ENCODE measurements at places on chromosomes 2 and 18.

- no peak for DNase-seq
Observed at GRCh38 chr2:102258386-102259074, 52.8 kb upstream of the IL1RL1 start.

DNA sequence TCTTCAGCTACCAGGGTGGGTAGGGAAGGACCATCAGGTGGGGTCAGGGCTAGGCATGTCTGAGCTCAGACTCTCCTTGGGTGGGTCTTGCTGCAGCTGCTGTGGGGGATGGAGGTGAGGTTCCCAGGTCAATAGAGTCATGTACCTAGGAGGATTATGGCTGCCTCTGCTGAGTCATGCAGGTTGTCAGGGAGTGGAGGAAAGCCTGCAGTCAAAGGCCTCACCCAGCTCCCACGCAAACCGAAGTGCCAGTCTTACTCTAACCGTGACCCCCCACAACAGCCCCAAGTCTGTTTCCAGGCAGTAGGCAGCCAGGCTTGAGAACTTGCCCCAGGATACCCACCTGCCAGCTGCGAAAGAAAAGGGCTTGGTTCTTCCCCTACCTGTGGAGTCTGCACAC, 113.6 kb upstream of the GALNT5 start:
- no peak for DNase-seq

GRCh38 chr2:132949108-132949507, 279.1 kb upstream of the LYPD1 start:
- DNase-seq: no peak

DNA sequence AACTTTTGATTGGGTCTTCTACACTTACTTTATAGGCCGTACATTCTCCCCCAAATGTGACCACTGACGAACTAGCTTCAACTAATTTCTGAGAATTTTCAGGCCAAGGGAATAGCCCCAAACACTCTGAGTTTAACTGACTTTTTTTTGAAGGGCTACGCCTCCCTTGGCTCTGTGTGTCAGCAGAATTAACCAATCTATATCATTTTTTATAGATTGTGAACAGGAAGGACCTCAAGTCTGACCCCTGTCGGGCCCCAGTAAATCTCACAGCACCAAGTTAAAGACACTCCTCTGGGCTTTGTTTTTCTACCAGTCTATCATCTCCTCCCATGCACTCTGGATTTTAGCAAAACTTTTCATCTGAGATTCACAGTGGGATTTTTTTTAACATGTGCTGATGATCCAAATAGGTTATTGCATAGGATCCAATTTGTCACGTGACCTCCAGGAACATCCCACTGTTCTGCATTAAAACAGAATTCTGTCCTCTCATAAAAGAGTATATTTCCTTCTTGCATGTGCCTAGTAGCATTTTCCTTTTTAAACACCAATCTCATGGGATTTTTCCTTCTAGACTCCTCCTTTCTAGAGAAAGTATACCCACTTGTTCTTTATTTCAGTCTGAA, 307.1 kb downstream of the OSR1 start:
- DNase-seq: no peak

- DNase-seq: no peak
Observed at GRCh38 chr2:46320141-46320567, 22.9 kb downstream of the EPAS1 start.

- no peak for DNase-seq
Observed at GRCh38 chr2:106812383-106812782, 73.6 kb downstream of the ST6GAL2 start.

- DNase-seq: peak; percentile 56
Observed at GRCh38 chr2:219175928-219176817, 552 bp downstream of the CNPPD1 start.

DNA sequence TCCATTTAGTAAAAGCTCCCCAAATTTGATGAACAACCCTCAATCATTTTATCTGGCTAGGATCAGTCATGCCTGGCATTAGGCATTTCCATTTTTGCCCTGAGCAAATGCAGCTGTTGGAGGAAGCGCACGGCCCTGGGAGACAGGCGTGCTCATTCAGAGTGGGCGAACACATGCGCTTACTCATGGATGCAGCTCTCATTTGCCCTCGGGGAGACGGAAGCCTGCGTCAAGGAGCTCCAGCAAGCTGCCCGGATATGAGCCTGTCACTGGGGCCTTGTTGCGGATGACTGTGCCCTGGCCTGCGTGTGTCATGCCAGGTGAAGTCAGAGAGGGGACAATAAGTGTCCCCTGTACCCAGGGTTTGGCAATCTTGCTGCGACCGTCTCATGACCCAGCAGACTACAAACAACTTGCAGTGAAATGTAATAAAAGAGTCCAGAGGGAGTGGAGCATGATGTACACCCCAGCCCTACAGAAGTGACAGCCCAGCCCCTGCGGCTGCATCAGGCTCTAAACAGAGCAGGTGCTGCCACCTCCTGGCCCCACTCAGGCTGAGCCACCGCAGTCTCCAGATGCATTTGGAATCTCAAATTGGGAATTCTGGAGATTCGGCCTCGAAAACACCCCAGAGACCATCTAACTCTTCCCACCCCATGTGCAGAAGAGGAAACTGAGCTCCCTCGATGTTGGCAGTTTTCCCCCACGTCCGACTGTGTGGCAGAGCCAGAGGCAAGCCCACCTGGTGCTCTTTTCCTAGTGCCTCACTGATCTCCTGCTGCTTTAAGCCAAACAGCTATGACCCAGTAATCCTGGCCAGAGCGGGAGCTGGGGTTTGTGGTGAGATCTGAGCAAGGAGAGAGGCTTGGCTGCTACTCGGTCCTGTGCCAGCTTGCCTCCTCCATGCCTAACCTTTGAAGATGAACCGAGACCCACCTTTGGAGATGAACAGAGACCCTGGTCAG, 105.0 kb upstream of the ALK start:
- DNase-seq: peak; percentile 80

GRCh38 chr2:174493549-174494331, 6.9 kb upstream of the GPR155 start:
- no peak for DNase-seq

- no peak for DNase-seq
Observed at GRCh38 chr2:216877085-216877484, 17.2 kb upstream of the TNP1 start.

DNA sequence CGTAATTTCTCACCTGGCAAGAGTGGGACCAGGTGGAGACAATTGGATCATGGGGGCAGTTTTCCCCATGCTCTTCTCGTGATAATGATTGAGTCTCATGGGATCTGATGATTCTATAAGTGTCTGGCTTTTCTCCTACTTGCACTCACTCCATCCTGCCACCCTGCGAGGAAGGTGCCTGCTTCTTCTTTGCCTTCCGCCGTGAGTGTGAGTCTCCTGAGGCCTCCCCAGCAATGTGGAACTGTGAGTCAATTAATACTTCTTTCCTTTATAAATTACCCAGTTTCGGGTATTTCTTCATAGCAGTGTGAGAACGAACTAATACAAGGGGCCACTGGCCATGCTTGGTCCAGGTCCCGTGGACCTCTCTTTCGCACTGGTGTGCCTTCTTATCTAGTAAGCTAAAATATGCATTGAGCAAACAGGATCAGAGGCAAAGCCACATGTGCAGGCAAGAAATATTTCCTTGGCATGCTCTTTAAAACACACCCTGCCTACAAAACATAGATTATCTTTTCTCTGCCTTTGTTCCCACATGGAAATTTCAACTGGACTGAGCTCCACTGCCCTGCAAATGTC, 821.1 kb downstream of the TRIB2 start:
- DNase-seq: no peak

DNA sequence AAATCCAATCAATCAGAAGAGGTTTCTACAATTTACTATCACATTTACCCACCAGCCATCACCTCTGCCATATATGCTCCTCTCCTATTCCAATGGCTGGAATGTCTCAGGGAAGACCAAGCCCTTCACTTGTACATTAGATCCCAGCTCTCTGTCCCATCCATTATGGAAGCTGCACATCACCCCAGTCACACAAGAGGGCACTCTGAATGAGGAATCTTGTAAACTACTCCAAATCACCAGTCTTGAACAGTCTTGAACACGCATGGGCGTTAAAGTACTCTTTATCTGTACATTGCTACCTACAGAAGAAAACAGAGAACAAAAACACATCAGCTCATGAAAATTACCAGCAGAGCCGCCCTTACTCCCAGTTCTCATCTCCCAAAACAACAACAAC, 38.7 kb downstream of the ZC3H8 start:
- DNase-seq: peak; percentile 12

DNA sequence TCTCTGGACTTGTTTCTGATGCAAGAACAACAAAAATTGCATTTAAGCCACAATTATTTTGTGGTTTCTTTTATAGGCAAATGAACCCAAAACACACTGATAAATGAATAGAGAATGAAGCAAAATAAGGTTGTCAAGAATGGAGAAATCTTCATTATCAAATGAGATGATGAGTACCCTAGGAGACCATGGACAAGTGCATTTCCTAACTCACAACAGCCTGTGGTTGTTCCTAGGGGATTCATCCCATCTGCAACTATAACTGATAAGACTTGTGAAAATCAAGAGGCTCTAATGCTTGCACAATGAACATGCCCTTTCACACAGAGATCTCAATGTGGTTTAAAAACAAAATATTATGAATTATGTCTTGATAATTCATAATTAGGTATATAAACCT, 159.9 kb downstream of the PDE1A start:
- DNase-seq: no peak

DNA sequence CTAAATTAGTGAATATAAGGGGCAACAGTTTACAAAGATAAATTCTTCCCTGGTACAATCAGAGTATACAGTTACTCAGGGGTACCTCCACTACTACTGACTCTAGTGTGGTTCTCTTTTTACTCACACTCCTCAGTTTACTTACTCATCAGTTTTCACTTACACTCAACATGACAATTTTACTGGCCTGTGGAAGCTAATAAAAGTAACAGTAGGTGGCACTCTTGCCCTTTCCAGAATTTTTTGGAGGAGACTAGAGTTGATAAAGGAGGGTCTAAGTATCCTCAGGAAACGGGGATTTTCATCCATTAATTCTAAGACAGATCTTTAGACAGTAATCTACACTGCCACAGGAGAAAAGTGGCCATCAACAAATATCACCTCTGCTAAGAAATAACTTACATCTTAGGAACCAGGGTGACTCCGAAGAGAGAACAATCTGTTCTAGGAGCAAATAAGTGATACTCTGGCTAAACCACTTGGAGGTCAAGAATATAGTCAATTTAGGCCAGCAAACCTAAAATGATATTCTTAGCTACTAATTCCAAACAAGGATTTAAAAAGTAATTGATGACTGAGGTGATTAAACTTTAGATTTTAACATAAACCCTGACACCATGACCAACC, 61.3 kb downstream of the ATL2 start:
- peak; percentile 26 for DNase-seq

DNA sequence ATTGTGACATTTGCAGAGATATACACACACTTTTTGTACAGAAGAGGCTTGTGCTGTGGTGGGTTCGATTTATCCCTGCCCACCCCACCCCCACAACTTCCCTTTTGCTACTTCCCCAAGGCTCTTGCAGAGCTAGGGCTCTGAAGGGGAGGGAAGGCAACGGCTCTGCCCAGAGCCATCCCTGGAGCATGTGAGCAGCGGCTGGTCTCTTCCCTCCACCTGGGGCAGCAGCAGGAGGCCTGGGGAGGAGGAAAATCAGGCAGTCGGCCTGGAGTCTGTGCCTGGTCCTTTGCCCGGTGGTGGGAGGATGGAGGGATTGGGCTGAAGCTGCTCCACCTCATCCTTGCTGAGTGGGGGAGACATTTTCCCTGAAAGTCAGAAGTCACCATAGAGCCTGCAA, 40.0 kb downstream of the STEAP3 start:
- DNase-seq: no peak

GRCh38 chr2:71952572-71953188, 195.0 kb downstream of the CYP26B1 start:
- DNase-seq: no peak

DNA sequence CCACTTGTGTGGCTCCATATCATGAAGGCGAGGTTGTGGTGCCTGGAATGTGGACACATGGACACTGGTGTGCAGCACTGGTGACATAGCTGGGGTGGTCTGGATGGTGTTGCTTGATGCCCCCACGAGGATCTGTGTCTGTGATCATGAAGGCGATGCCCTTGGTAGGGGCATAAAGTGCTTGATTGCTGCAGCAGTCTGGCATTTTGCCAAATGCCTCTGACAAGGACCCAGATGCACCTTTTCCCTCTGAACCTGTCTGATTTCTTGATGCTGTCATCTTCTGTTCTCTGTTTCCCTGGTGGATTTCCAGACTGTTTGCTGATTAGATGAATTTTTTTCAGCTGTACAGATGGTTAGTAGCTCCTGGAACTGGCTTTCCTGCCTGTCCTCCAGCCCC, 752.0 kb upstream of the HS6ST1 start:
- DNase-seq: no peak

DNA sequence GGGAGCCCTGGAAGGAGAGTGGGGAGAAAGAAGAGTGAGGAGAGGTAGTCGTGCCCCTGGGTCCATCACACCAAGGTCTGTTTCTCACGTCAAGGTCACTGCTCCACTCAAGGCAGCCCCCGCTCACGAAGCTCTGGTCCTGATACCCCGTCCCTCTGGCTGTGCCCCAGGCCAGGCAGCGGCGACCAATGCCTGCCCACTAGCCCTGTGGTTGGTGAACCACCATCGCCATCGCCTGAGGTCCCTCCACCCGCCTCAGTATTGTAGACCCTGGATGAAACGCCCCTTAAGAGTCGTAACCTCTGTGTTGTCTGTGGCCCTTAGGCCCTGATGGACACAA, 378.3 kb upstream of the MYT1L start:
- DNase-seq: no peak

DNA sequence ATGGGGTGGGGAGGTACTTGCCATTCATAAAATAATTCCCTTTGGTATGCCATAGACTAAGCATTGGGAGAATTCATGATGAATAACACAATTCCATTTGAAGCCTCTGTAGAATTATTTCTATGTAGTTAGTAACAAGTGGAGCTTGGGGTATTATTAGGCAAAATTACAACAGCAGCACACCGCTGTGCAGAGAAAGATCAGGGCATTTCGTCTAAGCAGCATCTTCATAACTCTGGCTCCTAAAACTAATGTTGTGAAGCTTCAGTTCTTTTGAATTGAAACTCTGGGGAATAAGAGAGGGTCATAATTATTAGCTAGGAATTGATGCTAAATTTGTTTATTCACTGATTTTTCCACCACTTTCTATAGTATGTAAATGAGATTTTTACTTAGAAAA, 630.7 kb downstream of the DCC start:
- DNase-seq: no peak

- no peak for DNase-seq
Observed at GRCh38 chr2:47037678-47038077, 117.4 kb downstream of the STPG4 start.

DNA sequence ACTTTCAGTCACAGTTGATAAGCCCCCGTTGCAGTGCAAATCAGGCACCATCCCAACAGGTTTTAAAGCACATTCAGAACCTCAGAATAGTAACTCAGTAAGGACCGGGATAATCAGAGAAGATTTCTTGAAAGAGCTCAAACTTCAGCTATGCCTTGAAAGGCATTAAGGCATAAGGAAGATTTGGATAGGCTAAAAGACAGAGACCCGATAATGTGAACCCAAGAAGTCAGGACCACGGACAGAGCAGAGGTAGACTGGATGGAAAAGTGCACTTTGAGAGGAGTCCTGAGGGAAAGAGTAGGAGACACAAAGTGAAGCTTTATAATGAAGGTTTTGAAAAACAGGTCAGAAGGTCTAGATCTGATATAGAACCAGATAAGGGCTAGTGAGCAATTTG, 36.9 kb upstream of the KLF7 start:
- DNase-seq: peak; percentile 52

GRCh38 chr2:206463685-206464084, 20.4 kb downstream of the ADAM23 start:
- no peak for DNase-seq

- peak; percentile 46 for DNase-seq
Observed at GRCh38 chr18:7980136-7980535, 413.0 kb downstream of the PTPRM start.

All from iPS-NIHi11 (cell line).